ENCODE measurements at places on chromosomes 2 and 18.

- no peak for DNase-seq
These were observed 266.0 kb downstream of the SH3BP4 start for GRCh38 chr2:235217846-235218245.

GRCh38 chr2:205175831-205176230, 506.5 kb upstream of the NRP2 start:
- no peak for DNase-seq

DNA sequence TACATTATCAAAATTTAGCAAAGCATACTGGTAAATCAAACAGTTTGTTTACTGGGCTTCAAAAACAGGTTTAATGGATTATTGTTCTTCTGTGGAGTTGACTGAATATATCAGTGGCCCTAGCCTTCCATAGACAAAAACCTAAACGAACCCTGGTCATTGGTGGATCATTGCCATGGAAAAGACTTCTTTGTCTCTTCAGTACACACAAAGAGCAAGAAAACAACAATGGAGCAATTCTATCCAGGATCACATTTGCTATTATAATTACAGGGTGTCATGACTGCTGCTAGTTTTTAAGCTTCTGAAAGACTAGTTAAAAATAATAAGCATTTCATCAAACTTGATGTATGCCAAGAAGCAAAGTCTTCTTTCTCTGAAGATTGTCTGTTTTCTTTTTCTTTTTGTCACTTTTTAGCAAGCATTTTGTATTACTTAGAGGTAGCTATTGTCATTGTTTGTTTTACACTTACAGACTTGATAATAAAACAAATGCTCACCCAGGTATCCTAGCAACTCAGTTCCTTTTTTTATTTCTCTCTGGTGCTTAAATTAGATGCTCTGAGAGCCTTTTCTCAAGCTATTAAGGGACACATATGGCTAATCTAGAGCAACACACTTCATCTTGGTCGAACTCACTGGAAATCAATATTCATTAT, 1228.7 kb upstream of the DDX18 start:
- no peak for DNase-seq

- peak; percentile 76 for DNase-seq
These were observed 133.4 kb downstream of the INSIG2 start for GRCh38 chr2:118221536-118222272.

DNA sequence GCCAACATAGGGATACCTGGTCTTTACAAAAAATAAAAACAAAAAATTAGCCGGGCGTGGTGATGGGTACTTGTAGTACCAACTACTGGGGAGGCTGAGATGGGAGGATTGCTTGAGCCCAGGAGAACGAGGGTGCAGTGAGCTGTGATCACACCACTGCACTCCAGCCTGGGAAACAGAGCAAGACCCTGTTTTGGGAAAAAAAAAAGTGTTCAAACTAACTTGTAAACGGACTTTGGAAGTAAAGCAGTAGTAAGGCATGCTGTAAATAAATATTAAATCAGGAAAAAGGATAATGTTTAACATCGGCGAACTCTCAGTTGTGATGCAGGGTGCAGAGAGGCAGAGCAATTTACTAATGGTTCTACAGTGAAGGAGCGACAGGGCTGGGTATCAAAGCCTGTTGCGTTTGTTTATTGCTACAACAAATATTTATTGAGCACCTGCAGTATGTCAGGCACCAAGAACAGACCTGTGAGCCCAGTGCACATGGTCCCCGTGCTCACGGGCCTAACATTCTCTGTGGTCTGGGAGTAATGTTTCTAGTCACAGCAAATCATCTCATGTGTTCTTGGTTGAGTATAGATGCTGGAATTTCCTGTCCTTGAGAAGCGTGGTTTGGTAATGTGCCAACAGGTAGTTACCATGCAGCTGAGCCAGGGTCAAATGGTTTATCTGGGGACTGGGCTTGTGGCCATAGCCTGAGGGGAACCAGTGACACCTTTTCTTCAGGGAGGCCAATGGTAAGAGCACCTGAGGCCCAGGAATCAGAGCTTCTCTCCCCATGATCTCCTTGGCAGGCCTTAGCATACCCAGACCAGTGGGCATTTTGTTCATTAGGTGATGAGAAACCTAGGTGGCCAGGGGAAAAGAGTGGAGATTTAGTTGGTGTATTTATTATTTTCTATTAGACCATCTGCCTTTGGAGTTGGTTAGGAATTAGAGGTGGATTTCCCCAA, 27.9 kb upstream of the GREB1 start:
- DNase-seq: no peak

DNA sequence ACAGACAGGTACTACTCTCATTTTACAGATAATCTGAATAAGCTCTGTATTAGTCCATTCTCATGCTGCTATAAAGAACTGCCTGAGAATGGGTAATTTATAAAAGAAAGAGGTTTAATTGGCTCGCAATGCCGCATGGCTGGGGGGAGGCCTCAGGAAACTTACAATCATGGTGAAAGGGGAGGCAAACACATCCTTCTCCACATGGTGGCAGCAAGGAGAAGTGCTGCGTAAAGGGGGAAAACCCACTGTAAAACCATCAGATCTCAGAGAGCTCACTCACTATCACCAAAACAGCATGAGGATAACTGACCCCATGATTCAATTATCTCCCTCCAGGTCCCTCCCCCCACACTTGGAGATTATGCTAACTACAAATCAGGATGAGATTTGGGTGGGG, 254.4 kb downstream of the KCNE4 start:
- DNase-seq: peak; percentile 18

DNA sequence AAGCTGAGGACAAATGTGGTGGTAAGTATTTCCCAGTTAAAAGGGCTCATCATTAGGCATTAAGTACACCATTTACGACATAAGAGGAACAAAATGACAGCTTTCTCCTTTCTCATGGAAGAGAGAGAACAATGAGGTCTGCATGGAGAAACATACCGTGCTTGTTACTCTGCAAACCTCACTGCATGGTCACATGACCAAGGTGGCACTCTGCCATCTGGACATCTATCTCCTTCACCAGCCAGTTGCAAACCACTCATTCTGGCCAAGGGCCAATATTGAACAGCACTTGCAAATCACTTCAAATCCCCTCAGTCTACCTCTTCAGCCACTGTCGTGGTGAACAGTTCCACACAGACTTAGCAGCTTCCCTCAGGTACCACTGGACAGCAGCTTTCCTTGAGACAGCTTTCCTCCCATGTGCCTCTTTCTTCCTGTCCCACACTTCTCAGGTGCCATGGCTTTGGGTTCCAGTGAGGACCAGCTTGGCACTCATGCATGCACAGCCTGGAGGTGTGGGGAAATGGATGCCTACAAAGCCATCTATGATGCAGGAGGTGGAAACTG, 29.5 kb upstream of the DPP4 start:
- DNase-seq: no peak

GRCh38 chr2:17136877-17137276, 381.4 kb downstream of the RAD51AP2 start:
- DNase-seq: no peak

DNA sequence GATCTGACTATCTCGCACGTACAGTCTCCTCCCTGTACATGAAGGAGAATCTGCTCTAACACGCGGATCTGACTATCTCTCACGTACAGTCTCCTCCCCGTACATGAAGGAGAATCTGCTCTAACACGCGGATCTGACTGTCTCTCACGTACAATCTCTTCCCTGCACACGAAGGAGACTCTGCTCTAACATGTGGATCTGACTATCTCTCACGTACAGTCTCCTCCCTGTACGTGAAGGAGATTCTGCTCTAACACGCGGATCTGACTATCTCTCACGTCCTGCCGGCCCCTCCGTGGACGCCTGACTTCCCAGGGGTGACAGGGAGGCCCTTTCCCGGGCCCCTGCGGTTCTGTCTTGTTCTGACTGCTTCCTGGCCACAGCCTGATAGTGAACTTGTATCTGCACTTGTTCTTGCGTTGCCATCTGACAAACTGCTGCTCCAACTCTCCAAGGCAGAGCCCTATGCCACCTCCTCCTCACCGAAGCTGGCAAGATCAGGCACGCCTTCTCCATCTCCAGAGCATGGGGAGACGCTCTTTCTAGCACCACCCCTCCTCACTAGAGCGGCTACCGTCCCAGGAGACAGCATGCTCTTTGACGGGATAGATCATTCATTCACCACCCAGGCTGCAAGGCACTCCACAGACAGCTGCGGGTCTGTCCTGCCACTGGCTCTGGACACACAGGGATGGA, 238.6 kb downstream of the TWIST2 start:
- no peak for DNase-seq

DNA sequence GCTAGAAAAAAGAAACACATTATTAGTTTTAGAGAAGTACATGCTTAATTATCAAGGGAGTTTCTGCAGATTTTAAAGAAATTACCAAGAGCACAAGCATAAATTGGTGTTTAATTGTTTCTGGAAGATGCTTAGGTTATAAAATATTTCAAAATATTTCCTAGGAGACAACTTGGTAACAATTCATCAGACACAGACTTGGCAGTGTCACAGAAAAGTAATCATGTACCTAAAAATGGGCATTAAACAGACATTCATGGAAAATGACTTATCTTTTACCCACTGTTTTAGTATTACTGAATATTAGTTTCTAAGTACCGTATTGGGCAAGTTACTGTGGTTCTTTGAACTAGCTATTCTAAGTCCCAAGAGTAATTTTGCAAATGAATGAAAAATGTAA, 428.8 kb upstream of the LYPD1 start:
- DNase-seq: no peak

GRCh38 chr18:13481820-13482617, 244.3 kb downstream of the FAM210A start:
- DNase-seq: no peak

DNA sequence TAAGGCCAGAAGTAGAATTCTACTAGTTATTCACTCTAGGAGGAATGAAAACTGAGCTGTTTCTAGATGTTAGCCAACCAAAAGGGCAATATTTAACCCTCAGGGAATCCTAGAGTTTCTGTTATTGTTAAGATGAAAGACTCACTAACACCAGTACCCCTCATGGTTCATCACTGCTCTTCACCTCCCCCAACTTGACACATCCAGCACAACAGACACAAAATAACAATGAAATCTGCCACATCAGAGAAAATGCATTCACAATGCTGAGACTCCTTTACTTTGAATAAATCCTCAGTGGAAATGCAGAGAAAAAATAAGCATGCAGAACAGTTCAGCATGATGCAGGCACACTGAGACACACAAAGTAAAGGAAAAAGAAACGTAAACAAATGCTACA, 111.3 kb downstream of the RIF1 start:
- no peak for DNase-seq

DNA sequence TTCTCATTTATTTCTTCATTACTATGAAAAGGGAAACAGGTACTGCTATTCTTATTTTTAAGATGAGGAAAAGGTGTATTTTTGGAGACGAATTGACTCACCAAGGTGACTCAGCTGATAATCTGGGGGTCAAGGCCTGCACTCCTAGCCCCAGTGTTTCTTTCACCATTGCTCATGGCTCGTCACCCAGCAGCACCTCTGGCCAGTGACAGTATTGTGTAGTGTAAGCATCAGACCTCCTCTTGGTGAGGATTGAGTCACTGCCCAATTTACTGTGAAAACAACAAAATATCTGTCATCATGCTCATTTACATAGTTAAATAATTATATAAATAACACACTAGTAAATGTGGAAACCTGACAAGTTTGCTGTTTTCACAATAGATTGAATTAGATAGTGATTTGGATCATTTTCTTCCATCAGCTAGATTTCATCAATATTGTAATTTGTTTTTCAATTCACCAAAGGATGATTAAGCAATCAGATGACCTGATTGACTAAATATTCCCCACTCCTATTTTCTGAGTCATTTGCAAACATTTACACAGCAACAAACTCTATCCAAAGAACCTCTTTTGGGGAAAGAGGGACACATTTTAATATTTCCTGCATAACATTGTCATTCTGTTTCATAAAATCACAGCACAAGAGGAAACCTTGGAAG, 492.8 kb upstream of the RAB12 start:
- DNase-seq: no peak

- DNase-seq: no peak
These were observed 422.4 kb downstream of the PID1 start for GRCh38 chr2:228848638-228849037.

DNA sequence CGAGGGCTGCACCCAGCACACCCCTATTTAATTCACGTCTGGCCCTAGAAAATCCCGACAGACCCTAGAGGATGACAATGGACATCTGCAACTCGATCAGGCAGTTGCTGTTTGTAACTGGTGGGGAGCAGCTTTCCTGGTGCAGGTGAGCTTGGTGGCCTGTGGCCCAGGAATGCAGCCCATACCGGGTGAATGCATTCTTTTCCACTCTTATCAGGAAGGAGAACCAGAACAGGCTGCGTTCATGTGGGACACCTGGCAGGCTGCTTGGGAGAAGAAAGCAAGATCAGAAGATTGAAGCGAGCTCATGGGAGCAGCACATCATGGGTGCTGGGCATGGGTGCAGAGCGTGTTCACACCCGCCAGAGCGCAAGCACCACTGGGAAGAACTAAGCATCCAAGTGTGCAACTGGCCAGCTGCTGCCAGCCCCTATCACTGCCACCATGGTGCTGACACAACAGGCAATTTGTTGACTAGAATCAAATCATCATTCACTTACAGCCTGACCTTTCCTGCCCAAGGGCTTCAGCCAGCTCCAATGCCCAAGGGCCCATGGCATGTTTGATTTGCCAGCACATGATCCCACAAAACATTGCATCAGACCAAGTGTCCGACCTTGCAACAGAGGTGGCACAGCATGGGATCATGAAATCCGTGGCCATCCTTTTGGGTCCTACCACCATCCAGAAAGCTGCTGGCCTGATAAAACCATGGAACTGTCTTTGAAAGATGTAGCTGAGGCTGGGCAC, 241.7 kb upstream of the ID2 start:
- DNase-seq: no peak

GRCh38 chr2:189763908-189764661, 1.5 kb upstream of the OSGEPL1 start:
- no peak for DNase-seq

DNA sequence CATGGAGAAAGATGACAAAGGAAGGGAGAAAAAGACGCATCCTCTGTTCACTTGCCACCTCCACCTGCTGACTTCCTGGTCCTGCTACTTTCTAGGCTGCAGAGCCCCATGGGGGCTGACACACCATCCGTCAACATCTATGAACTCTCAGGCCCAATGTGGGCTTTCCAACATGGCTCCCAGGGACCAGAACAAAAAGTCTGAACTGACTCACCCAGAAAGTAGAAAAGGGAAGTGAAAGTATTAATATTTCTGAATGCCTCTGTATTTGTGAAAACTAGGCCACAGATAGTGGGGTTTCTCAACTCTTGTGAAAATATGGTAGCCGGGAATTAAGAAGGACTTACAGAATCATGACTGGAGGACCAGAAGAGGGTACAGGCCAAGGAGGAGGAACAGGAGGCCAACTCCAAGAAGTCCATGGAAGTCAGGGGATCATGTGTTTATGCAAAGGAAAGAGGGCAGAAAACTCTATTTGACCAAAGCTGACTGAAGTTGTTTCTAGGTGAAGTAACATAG, 123.1 kb upstream of the CAB39 start:
- DNase-seq: no peak

GRCh38 chr18:56026509-56026908, 438.5 kb upstream of the TCF4 start:
- DNase-seq: no peak

DNA sequence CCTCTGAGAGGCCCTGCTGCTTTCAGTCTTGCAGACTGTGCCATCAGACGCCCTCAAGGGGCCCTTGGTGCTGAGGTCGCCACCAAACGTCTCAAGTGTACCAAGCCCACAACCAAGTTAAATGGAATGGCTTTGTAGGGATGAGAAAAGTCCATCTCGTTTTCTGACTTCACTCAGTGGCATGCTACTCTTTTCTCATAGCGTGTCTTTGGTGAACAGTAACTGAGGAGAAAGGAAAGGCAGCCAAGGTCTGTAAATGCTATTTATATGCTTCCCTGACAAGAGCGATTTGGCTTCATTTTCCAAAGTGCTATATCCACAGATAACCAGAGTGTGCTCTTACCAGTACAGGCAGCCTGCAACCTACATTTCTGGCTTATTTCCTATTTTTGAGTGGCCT, 123.0 kb downstream of the MTX2 start:
- DNase-seq: no peak

Measured in astrocyte of the cerebellum (primary cell).